ENCODE measurements at places on chromosomes 3 and 15. TPM values are rescaled to one million over a fixed set of nuclear protein-coding genes. Genes with fewer than 3 reads are reported as not detected.
A peak's percentile ranks its signal among the peaks of the same experiment; 100 is the strongest.

Gene MRAS
- 59.3 TPM for total RNA-seq

Gene UACA
- total RNA-seq, result 505 TPM

Gene ADGRG7
- not detected for total RNA-seq

Gene PLA2G4B
- under 0.01 TPM for total RNA-seq

Gene DNAH12
- total RNA-seq, result under 0.01 TPM

Gene ZNF502
- 5.7 TPM for total RNA-seq

Gene SOX14
- not detected for total RNA-seq

Gene TMEM212
- not detected for total RNA-seq

Gene GRAMD2A
- under 0.01 TPM for total RNA-seq

Gene SLC15A2
- 0.18 TPM for total RNA-seq

Gene NME9
- not detected for total RNA-seq

Gene APOD
- not detected for total RNA-seq

DNA sequence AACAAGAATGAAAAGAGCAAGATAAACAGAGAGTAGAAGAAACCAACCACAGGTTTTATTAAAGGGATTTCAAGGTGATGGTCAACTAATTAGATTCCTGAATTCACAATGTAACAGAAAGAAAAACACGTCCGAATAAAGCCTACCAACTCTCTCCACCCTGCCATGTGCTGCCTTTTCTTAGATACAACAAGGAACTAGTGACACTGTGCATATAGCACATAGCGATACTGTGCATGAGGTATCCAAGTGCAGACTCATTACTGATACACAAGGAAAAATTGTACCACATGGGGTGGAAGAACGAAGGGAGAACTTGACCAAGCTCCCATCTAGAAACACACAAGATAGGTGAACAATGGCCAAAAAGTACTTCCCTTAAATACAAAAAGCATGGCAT, 154.6 kb downstream of the MAGI1 start:
- no peak for DNase-seq

GRCh38 chr3:186917512-186918312, 12.6 kb upstream of the ST6GAL1 start:
- no peak for DNase-seq

- no peak for DNase-seq
Observed at GRCh38 chr3:128945041-128945877, 48.6 kb downstream of the CFAP92 start.

DNA sequence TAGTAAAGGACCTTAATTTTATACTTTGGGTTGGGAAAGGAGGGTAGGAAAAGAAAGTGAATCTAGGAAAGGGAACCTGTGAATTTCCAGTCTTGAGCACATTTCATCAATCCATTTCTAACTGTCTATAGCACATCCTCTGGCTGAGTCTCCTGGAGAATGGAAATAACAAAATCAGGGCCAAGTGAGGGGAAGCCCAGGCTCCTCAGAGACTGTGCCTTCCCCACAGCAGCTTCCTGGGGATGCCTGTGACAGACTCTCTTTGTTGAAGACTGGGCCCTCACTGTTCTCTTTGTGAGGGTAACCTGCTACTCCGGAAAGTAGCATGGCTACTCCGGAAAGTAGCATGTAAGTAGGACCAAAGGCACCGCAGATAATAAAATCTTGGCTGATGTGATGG, 22.6 kb upstream of the CSPG5 start:
- no peak for DNase-seq

GRCh38 chr3:123424321-123424998, 24.4 kb downstream of the ADCY5 start:
- DNase-seq, result no peak

DNA sequence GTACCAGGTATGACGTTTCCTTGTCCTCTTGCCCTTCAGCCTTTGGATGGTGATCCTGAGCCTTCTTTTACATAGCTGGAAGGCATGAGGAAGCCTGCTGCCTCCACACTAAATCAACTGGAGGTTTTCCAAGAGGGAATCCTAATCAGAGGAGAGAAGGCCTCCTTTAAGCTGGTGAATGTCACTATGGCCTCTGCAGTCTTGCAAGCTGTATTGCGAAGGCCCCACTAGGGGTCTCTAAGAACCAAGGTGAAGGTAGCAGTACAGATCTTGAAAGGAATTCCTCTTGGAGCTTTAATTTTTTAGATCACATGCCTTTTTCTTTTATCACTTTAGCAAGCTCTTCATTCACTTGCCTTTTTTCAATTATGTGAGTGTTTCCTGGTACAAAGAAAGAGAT, 119.2 kb downstream of the GHSR start:
- DNase-seq, result no peak

- no peak for DNase-seq
Observed at GRCh38 chr15:89458440-89458839, 37.9 kb downstream of the RHCG start.

DNA sequence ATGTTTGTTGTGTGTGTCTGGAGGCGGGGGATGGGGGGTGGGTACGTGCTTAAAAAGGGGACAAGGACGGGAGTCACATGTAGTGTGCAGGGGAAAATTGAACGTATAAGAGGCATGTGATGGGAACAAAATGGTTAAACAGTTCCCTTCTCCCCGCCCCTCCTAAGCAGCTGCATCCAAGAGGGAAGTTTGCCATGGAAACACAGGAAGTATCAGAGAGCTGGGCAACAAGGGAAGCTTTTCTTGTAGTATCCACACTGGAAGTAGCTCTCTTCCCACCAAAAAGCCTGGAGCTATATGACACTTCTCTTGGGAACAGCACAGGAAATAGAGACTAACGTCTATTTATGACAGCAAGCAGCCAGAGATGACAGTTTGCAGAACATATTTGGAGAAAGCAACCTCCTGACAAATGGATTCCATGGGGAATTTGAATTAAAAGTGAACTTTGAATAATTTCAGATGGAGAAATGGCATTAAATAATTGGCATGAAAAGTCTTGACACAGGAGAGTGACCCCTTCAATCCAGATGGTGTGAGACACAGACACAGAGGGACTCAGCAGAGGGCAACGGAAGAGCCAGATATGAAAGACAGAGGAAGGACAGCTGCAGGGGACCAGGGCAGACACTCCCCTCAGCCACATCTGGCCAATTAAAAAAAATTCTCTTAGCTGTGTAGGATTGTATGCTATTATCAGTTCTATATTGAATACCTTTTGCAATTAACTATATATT, 294.2 kb upstream of the TBL1XR1 start:
- peak; percentile 41 for DNase-seq

GRCh38 chr3:112002096-112002971, 3.6 kb downstream of the TAGLN3 start:
- peak; percentile 81 for DNase-seq

DNA sequence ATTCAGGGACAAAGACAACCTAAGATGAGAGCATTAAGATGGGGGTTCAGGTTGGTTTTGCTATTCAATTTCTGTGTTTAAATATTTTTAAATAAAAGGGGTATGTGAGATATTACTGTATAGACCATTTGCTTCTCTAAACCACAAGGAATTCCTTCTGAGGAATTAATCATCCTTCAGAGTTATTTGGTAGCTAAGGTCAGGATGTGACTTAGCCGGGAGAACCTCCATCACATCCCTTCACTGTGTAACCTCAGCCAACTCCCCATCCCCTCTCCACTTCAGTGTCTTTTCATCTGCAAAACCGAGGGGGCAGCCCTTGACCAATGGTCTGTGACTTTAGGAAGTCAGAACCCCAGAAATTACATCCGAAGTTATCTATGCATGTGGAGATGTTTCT, 48.7 kb upstream of the SKOR1 start:
- DNase-seq, result peak; percentile 9

DNA sequence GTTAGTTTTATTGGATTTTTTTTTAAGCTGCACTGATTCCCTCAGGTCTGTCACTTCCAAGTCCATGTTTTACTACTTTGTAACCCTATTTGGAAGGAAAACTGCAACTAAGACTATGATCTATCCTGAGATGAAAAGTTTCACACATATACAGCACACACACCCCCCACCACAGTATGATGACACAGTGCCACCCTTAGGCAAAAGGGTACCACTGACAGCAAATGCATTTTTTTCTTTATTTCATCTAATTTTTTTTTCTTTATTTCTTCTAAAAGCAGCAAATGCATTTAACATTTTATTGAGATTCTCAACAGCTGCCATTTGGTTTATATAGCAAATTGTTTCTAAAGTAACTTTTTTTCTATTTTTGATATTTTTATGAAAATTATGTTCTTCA, 21.2 kb downstream of the NGRN start:
- peak; percentile 25 for DNase-seq

DNA sequence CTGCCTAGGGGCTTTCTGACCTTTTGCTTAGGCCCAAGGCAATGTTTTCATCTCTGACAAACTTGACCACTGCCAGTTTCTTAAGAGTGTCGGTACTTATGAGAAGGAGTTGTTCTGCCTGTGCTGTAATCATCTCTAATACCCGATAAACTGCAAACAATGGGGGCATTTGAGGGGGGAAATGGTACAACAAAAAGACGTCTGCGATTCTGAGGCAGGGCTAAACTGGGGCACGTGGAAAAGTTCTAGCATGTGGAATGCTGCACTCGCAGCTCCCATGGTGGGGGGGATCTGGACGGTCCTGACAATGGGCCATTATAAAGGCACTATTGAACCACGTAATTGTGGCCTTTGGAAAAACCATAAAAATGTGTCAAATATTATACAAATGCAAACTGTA, 73.1 kb upstream of the SAMMSON start:
- DNase-seq, result no peak

- DNase-seq, result peak; percentile 31
Observed at GRCh38 chr3:71010726-71011455, 572.6 kb downstream of the FOXP1 start.

DNA sequence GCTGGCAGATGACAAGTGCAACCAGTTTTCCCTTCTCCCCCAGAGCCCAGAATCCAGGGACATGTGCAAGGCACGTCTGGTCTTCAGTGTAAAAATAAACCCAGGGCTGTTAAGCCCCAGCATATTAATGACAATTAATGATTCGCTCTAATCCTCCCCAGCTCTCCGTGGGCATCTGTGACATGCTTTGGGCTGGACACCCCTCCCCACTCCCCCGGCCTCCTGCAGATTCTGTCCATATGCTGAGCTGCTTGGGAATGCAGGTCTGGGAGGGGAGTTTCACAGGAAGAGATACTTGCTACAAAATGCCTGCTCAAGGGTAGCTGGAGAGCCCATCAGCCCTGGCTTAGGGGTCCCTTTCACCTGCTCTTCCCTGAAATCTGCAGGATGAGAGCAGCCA, 43.0 kb upstream of the NTRK3 start:
- no peak for DNase-seq

GRCh38 chr3:188900421-188900951, 271.3 kb upstream of the TPRG1 start:
- peak; percentile 84 for DNase-seq

DNA sequence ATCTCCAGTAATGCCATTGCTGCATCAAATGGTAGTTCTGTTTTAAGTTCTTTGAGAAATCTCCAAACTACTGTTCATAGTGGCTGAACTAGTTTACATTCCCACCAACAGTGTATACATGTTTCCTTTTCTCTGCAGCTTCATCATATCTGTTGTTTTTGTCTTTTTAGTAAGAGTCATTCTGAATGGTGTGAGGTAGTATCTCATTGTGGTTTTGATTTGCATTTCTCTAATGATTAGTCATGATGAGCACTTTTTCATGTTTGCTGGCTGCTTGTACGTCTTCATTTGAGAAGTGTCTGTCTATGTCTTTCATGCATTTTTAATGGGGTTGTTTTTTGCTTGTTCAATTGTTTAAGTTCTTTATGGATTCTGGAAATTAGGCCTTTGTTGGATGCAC, 10.2 kb upstream of the GCSAM start:
- DNase-seq, result no peak

DNA sequence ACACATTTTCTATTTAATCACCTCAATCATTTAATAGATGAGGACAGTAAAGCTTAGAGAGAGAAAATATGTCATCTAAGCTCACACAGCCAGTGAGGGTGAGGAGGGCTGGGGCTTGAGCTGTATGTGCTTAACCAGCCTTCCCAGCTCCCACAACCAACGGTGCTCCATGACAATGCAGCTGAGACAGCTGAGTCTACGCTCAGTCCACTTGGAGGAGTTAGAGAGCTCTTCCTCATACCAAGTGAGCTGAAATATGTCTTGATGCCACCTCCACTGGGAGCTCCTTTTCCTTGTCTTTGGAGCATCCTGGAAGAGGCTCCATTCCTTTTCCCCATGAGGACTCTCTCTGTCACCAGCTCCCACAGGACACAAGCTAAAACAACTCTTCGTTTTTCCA, 9.3 kb downstream of the HOMER2 start:
- no peak for DNase-seq

GRCh38 chr3:15819576-15819975, 21.8 kb upstream of the ANKRD28 start:
- DNase-seq, result no peak

GRCh38 chr3:127458696-127459604, 131.6 kb downstream of the TPRA1 start:
- DNase-seq, result no peak

- DNase-seq, result no peak
Observed at GRCh38 chr15:53830707-53831386, 71.4 kb upstream of the WDR72 start.

DNA sequence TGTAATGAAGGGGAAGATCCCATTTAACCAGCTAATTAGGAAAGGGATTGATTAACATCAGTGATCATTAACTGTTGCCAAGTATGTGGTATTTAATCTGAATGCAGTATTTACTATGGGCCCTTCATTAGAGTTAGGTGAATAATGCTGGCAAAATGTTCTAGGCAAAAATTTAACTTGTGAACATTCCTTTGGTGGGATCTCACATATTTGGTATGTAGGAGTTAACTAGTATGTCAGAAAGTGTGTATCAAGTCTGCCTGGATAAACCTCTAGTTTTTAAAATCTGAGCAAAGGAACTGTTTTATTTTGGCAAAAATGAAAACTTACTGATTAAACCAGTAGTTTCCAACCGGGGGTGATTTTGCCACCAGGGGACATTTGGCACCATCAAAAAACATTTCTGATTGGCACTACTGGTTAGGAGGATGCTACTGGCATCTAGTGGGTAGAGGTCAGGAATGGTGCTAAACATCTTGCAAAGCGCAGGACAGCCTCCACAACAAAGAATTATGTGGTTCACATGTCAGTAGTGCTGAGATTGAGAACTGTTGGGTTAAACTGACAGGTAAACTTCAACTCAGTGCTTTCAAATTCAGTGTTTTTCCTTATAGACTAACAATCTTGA, 22.5 kb downstream of the LRTM1 start:
- DNase-seq, result peak; percentile 55

DNA sequence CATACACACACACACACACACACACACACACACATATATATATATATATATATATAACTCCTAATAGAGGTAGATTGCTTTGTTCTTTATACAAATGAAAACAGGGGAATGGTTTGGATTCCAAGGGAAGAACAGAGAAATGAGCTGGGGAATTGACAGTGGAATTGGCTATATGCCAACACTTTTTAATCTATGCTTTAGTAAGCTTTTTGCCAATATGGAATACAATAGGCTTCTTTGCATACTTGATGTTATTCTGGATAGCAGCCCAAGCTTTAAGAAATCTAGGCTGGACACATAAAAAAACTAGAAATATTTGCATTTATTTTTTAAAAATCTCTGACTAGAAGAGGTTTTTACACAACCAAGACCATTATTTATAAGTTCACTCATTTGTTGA, 334.2 kb upstream of the MDFIC2 start:
- DNase-seq, result no peak

- no peak for DNase-seq
Observed at GRCh38 chr3:185328324-185329004, 34.5 kb upstream of the MAP3K13 start.

GRCh38 chr15:49464522-49464921, 41.5 kb downstream of the FGF7 start:
- no peak for DNase-seq
